ENCODE measurements at places on chromosomes 6 and 20. TPM values are rescaled to one million over a fixed set of nuclear protein-coding genes. Genes with fewer than 3 reads are reported as not detected.
A peak's percentile ranks its signal among the peaks of the same experiment; 100 is the strongest.

The PAX1 gene
- polyA plus RNA-seq: not detected

DNA sequence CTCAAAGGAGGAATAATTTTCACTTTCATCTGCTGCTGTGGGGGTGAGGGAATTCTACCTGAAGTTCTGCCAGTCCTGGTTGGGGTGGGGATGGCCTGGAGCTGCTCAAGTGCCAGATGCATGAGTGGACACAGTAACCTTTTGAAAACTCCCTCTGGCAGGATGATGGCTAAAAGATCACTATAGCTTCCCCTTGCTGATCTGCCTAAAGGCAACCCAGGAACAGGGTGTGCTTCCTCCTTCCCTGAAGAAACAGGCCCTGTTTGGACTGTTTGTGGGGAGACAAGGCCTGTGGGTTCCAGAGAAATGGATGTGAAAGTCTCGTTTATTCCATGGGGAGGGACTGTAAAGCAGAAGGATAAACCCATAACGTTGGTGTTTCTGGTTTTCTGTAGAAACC, 176.9 kb downstream of the DTNBP1 start:
- DNase-seq: no peak

DNA sequence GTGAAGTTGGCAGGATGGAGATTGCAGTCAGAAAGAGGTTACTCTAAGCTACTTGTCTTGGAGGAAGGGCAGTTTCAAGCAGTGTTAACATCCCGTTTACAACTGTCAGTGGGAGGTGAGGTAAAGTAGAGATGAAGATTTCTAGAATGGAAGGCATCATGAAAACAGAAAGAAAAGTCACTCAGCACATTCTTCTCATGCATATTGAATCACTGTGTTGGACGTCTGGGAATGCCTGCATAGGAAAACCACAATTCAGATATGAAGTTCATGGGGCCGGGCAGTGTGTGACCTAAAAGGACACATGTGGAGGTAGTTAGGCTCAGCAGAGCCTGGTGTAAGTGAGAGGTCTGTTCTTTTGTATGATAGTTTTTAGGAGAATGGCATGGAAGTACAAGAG, 73.5 kb upstream of the LAMP5 start:
- no peak for DNase-seq

GRCh38 chr6:45432977-45433376, 55.2 kb upstream of the SUPT3H start:
- DNase-seq: no peak

DNA sequence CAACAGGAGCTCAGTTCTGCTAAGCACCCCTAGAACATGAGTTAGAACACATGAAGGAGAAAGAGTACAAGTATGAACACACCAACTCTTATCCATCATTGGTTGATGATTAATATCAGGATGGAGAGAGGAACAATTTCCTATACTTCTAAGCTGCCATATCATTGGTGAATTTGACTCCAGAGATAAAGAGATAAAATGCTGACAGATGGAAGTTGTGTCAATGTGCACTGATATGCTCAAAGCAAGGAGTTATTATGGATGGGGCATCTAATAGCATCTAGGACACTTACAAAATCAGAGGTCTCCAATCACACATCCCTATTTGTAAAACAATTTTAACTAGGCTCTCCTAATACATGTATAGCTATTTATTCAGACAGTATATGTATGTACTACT, 145.4 kb downstream of the BFSP1 start:
- no peak for DNase-seq

DNA sequence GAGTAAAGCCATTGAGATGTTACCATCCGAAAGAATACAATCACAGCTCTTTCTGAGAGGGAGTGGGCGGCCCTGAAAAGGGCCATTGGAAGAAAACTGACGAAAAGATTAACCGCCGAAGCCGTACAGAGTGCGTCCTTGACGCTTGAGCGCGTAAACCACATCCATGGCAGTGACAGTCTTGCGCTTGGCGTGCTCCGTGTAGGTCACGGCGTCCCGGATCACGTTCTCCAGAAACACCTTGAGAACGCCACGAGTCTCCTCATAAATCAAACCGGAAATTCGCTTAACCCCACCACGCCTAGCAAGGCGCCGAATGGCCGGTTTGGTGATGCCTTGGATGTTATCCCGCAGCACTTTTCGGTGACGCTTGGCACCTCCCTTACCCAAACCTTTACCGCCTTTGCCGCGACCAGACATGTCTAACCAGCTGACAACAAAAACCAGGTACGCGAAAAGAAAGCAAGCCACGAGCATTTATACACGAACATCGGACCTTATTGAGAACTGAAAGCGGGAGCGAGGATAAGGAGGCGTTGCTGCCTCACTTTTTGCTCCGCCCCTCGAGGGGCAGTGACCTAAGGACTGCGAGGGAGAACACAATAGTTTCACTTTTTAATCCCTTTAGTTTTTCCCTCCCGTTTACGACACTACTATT, 60.3 kb upstream of the HFE start:
- DNase-seq: peak; percentile 98

GRCh38 chr6:87756858-87757257, 54.8 kb upstream of the AKIRIN2 start:
- no peak for DNase-seq

The PHACTR1 gene
- 3.3 TPM for polyA plus RNA-seq

DNA sequence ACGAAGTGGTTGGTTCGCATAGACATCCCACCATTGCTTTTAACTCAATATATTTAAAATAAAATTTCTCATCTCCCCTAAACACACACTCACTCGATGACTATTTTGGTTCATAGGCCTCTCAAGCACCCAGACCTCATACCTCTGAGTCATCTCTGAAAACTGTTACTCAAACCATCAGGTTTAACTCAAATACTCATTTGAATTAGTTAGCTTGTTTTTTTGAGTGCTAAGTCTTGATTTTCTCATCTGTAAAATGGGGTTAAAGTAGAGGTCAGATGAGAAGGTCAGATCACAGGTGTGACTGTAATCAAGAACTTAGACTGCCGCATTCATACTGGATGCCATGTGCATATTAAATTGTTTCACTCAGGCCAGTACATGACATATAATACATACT, 243.9 kb upstream of the TENT5A start:
- DNase-seq: no peak

The SPEF1 gene
- 3.8 TPM for polyA plus RNA-seq

The TMEM151B gene
- polyA plus RNA-seq: not detected

The RIPOR3 gene
- polyA plus RNA-seq: 10.5 TPM

The NOP56 gene
- polyA plus RNA-seq: 68.8 TPM

- peak; percentile 53 for DNase-seq
These were observed 273.3 kb downstream of the ALDH8A1 start for GRCh38 chr6:134676307-134677281.

DNA sequence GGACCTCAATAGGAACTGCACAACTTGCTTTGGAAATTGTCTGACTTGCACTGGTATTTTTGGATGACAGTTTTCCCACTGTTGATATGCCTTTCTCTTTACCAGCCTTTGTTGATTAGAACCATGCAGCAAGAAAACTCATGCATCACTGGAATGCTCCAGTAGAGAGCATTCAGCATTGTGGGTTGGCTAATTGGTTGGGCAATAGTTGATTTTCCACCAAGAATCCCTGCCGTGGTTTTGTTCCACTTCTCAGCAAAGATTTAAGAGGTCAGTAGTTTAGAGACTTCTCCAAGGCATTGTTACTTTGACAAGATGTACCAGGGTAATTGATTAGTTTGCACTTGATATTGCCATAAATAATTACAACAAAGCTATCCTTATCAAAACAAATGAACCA, 260.0 kb downstream of the DHX35 start:
- DNase-seq: no peak

DNA sequence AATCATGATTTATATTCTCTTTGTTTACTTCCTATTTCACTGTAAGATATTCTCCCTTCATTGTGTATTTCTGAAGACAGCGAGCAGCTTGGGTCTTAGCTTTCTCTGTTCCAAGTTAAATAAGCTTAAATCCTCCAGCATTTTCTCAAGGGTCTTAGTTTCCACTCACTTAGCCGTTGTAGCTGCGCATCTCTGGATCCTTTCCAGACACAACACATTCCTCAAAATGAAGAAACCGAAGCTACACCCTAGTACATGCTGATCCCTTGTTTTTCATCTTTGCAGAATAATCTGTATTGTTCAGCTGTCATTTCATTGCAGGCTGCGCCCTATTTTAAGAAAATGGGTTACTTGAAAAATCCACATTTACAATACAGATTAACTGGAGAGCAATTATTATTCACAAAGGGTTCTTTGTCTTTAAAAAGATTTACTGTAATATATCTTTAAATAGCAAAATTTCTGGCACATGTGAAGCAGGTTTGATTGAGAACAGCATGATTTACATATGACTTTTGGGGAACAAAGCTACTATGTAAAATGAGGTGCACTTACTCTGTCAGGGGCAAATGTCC, 375.8 kb downstream of the QKI start:
- DNase-seq: peak; percentile 76

DNA sequence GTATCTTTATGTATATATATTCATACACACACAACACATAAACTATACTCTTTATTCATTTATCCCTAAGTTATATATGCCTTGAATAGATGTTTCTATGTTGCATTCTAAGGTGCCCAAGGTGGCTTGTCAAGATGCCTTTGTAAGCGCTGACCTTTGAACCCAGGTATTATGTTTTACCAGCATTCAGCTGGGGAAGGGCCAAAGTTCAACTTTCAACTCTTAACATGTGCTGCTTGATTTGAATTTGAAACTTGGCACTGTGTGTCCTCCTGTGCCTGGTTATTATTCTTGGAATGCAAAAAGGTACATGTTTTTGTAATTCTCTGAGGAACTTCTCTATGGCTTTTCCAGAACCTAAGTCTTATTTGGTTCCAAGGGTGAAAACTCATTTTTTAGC, 146.5 kb downstream of the EDN1 start:
- no peak for DNase-seq

DNA sequence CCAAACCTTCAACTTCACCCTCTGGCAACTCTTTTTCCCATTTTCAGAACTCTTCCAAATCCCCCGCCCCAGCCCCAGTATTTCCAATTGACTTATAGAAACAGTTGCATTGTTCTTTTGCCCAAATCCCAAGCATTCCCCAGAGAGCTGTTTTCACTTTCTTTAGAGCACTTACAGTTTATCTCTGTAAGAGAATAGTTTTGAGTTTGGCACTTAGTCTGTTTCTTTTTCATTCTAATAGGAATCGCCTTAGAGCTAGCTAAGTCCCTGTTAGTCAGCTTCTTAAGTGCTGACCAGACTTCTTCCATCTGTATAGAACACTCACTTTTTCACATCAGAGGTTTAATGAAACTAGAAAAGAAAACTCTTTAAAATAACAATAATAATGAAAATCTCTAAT, 374.2 kb upstream of the FLRT3 start:
- DNase-seq: no peak

GRCh38 chr6:42193491-42193894, 1.3 kb downstream of the GUCA1B start:
- DNase-seq: no peak

The SLC35D3 gene
- polyA plus RNA-seq: not detected

DNA sequence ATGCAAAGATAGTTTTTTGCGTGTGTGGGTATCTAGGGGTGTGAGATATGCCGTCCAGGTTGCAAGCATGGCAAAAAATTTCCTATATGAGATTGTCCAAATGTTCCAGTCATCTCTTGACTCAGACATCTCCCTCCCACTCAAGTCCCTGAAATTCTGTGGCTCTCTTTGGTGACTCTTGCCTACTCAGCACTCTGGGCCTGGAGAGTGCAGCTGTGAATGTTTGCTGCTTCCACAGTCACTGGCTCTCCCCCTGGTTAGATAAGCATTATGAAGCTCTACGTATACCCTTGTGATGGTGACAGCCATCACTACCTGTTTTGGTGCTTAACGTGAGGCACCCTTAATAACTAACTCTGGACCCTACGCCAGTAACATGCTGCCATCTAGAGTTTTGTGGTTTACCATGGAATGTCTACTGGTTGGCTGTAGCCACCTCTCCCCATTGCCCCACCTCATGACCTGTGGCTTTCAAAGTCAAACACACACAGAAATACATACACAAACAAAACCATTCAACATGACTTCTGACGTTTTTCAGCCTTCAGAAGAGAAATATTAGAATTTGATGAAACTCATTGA, 621.9 kb upstream of the CITED2 start:
- DNase-seq: no peak

- DNase-seq: peak; percentile 11
These were observed 42.0 kb upstream of the RSPO3 start for GRCh38 chr6:127076466-127076865.

DNA sequence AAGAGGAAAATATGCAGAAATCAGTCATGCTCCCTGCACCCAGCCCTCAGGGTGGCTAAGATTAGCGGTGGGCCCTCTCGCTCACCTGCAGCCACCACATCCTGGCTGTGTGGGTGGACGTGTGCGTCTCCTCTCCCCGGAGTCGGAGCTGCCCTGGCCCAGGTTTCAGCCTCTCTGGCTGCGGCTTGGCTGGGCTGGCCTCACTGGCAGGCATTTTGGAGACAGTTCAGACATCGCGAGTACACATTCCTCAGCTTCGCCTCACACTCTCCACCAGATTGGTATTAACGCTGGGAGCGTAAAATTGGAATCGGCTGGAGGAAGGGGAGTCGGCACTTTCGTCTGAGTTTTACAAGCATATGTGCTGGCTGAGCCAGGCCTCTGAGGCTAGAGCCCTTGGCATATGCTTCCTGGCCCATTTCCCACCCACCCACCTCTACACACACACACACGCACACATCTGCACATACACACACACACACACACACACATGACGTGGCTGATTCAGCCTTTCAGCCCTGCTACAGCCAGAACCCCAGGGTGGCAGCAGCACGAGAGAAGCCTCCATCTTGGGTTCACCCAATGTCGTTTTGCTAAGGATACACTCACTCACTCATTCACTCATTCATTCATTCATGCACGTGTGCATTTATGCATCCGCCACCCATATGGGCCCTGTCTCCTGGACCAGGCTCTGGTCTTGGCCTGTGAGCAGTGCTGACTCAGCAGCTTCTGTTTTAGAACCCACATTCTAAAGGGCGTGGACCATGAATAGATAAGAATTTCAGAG, 42.9 kb downstream of the BCAS4 start:
- no peak for DNase-seq

The TRIM40 gene
- not detected for polyA plus RNA-seq

DNA sequence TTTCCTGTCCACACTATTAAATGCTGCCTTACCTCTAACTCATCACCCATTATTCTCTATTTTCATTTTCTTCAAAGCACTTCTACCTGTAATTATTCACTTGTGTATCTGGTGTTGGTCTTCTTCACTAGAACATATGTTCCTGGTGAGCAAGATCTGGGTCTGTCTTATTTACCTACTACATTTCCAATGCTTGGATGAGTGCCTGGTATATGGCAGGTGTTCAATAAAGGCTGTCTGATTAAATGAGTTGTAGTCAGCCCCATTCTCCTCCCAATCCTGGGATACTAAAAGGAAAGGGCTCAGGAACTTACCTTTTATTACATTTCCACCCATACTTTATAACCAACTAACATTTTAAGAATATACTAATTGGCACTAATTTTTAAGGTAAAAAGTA, 61.0 kb downstream of the CEP162 start:
- no peak for DNase-seq
